T-helper 9 cell (primary cell): ENCODE measurements at places on chromosomes 3 and 15.

GRCh38 chr15:87021751-87022150, 942.1 kb downstream of the AGBL1 start:
- no peak for DNase-seq

DNA sequence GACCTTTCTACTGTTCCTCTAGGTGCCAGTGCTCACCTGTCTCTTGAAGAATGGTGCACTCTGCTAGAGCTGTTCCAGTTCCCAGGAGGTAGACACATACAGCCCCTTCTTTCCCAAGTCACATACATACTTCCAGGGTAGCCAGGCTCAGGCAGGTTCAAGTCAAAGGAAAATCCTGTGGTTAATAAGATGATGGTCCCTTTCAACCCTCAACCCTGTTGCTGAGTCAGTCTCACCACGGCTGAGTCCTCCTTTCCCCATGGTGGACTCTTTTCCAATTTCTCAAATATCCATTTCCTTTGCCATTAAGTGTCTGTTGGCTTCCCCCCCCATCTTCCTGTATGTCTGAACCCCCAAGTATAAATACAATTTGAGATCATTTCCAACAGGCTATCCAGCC, 56.1 kb upstream of the ACAN start:
- DNase-seq: no peak

GRCh38 chr15:101124731-101125451, 127.0 kb downstream of the CHSY1 start:
- DNase-seq: no peak

DNA sequence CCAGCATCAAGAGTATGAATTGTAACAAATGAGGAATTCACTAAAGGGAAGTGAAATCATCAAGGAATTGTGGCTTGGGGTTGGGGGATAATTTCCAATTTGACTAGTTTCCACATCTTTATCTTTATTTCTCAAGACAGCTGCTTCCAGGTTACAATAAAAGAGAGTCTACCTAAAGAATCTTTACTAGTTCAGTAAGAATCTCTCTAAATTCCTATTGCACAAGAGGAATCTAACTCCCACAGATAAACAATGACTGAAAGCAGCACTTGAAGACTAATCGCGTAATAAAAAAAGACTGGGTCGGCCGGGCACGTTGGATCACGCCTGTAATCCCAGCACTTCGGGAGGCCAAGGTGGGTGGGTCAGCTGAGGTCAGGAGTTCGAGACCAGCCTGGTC, 194.4 kb downstream of the KBTBD8 start:
- no peak for DNase-seq
